Stimulated activated naive CD4-positive, alpha-beta T cell treated with Interleukin-2 at 50 U/mL for 16 hours (primary cell): ENCODE measurements at places on chromosomes 2 and 18.

DNA sequence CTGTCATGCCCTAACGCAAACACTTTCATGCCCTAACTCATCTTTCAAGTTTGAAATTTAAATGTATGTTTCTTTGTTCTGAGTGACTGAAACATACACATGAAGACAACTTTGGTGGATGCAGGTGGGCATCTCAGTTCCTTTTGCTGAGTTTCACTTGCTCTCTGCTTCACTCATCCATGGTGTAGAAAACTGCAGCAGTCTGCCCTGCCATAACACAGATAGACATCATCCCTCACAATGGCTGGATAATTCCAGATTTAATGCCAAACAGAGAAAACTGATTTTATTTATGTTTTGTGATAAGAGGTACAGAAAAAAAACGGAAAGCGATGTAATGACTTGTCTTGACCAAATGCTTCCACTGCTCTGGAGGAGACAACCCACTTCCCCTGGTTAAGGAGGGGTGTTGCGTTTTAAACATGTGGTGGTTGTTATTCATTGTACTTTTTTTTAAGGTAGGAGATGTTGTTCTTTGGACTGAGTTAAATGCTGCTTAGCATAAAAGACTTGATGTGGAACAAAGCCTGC lies 70.4 kb downstream of the RHBDD1 start:
- DNase-seq: no peak

GRCh38 chr2:137168552-137168951 lies 403.2 kb downstream of the THSD7B start:
- DNase-seq: no peak

DNA sequence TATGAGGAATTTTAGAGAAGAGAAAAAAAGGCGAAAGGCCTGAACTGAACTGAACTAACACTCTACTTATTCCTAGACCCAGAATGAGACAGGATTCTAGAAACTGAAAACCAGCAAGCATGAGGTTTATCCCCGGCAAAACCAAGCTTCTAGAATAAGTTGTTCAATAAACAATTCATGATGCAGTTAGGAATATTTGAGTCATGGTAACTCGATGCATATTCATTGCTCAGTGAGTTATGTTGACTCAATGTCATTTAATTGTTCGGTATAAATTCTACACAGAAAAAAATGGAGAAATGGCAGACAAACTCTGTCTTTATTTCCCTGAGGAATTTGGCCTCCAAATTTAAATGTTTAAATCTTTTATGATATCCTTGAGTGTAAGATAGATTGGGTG lies 321.5 kb downstream of the SATB2 start:
- DNase-seq: no peak

DNA sequence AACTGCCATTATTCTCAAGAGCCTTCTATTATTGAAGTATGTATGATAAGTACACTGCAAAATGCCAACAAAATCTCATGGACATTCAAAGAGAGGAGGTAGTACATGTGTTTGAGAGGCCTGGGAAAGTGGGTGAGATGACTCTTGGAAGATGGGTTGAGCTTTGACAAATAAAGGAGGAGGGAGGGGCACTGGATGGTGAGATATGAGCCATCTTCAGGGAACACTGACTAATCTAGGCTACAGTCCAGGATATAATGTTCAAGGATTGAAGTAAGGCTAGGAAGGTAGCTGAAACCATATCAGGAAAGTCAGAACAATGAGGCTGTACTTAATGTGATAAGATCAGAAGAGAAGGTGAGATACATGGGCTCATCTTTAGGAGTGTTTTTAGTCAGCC lies 559.7 kb downstream of the ZEB2 start:
- no peak for DNase-seq

DNA sequence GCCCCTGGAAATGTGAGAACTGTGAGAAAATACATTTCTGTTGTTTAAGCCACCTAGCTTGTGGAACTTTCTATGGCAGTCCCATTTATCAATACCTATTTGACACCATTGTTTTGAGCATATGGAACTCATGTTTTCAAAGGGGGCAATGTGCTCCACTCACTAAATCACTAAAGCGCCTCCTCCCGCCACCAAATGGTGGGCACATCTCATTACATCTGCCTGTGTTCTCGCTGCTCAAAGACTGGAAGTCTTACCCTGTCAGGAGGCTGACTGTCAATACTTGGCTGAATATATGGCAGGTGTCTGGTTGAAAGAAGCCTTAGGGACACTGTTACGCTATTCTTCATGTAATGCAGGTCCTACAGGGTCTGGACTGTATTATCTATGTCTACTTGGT lies 767.7 kb downstream of the TSN start:
- DNase-seq: no peak

DNA sequence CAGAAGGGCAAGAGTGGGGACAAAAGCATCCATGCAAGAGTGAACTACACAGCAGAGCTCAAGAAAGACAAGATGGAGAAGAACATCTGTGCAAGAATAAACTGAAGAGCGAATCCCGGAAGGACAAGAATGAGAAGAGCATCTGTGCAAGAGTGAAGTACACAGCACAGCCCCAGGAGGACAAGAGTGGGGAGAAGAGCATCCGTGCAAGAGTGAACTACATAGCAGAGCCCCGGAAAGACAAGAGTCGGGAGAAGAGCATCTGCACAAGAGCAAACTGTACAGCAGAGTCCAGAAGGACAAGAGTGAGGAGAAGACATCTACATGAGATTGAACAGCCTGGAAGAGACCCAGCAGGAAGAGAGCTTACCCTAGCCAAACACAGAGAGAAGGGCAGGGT lies 284.6 kb downstream of the PIEZO2 start:
- DNase-seq: no peak

DNA sequence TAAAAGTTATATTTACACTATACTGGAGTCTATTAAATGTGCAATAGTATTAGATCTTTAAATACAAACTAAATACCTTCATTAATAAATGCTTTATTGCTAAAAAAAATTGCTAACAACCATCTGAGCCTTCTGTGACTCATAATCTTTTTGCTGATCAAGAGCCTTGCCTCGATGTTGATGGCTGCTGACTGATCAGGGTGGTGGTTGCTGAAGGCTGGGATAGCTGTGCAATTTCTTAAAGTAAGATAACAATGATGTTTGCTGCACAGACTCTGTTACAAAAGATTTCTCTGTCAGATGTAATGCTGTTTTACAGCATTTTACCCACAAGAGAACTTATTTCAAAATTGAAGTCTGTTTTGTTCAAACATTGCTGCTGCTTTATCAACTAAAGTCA lies 421.4 kb upstream of the CYRIA start:
- no peak for DNase-seq

DNA sequence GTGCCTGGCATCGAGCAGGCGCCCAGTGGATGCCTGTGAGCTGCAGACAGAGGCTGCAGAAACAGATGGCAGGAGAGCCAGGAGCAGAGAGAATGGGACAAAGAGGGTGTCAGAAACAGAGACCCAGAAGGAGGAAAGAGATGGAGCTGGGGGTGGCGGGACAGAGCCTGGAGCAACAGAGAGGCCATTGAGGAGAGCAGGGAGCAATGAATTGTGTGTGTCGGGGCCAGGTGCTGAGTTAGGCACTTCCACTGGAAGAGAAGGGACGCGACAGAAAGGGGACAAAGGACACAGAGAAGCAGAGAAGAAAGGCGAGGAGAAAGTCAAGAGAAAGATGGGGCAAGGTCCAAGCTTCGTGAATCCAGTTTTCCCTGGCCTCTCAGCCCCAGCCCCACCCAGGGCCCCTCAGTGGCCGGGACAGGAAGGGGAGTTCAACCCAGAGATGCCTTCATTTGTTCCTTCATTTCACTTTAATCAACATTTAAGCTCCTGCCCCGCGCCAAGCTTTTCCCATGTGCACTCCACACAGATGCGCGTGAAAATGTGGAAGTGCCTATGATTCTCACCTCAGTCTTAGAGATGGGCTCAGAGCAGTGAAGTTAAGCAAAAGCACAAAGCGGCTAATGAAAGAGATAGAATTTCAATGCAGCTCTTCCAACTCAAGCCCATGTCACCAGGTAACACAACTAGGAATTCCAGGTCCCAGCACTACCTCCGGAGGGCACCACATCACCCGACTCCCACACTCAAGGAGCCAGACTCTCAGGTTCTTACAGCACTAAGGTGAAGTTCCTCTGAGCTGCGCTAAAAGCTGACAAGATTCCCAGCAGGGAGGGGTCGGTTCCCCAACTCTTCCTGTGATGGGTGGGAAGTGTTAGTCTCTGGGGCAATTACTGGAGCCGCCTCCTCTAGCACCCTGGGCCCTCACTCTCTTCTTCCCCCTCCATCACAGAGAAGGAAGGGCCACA lies 55.1 kb downstream of the TNS1 start:
- no peak for DNase-seq

DNA sequence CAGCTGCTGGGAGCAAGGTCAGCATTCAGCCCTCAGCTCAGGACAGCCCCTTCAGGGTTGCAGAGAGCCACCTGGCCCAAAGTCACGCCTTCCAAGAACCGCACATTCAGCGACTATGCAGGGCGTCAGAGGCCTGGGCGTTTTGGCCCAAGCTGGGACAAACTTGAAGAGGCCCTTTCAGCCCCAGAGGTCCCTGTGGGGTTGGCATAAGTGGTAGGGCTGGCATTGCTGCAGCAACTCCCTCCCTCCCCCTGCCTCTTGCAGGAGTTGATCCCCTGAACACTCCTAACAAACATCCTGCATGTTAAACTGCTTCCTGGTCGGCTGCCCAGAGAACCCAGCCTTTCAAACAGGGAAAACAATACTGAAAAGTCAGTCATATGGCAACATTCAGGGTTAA lies 192.9 kb upstream of the SMAD2 start:
- no peak for DNase-seq

DNA sequence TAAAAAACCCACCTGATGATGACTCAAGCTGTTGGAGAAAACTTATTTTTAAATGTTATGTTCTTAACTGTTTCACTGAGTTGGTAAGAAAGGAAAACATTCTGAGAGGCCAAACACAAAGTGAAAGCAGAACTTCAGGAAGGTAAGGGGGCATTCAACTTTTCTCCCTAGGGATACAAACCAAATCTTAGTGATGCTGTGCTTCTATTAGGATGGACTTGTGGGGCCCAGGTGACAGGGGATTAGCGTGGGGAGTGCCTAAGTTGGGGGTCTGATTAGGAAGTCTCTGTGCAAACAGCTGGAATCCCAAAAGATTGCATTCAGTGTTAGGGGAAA lies 18.5 kb downstream of the PDCL3 start:
- no peak for DNase-seq

DNA sequence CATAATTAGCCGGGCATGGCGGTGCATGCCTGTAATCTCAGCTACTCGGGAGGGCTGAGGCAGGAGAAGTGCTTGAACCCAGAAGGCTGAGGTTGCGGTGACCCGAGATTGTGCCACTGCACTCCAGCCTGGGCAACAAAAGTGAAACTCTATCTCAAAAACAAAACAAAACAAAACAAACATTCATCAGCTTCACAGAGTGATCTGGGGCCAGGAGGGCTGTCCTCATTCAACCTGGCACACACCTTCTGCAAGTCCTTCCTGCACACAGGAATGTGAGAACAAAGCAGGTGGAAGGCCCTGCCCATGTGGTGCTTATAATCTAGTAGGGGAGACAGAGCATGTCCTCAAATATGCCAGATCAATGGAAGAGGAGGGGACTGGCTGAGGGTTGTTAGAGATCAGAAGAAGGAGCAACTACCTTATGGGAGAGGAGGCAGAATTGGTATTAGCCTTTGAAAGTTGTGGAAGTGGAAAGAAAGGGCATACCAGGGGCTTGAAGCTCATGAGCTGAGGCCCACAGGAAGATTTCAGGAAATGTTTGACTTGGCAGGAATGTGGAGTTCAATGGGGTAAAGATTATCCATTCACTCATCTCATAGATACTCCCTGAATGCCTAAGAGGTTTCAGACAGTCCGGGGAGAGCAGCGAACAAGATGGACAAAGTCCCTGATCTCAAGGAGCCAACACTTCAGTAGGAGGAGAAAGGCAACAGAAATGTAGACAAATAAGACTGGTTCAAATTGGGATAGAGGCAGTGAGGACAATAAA lies 155.3 kb upstream of the SIX3 start:
- no peak for DNase-seq

- DNase-seq: no peak
Measured at GRCh38 chr2:102518170-102518569, 45.1 kb downstream of the SLC9A4 start.
